ENCODE measurements at places on chromosomes 2 and 18.

DNA sequence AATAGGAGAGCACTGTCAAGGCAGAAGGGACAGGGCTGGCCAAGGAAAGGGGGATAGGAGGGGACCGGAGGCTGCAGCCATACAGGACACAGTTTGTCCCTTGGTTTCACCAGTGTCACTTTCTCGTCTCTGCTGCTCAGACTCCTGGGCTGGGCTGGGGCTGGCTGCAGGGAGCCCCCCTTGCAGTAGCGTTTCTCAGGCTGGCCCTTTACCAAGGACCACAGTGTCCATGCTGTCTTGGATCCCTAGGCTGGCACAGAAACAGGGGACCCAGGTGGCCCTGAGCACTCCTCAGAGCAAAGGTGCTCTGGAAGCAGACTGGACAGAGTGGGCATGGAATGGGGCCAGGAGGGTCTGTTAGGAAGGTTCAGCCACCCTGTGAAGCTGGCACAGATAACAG, 34.8 kb downstream of the ATOH8 start:
- DNase-seq: no peak

DNA sequence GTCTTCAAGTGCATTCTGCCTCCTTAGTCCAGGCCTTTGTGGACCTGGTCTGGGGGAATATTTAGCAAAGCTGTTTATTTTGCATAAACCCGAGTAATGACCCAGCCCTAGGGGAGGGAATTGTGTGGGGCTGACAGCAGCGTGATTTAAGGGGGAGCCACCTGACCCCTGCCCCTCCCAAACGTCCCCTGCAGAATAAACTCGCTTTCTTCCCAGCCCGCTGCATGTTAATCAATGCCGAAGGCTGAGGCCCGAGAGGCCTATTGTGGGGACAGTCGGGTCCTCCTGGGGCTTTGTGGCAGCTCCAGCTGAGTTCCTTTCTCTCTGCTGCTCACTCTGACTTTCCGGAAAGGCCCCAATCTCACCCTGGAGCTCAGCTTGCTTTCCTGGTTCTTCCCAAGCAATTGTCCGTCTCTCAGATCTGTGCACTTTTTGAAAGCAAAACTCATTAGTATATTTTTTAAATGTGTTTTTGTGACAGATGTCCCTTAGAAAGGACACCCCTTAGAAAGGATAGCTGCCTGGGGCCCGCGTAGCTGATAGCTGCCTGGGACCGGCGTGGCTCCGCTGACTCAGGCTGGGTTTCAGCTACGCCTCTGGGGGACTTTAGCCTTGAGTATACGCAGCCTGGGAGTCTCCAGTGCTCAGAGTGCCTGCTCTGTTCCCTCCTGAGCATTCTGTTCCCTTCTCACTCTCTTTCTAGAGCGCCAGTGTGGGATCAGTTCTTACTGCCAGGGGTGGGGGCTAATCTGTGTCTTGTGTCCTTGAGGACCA, 158.3 kb downstream of the GLI2 start:
- DNase-seq: no peak

DNA sequence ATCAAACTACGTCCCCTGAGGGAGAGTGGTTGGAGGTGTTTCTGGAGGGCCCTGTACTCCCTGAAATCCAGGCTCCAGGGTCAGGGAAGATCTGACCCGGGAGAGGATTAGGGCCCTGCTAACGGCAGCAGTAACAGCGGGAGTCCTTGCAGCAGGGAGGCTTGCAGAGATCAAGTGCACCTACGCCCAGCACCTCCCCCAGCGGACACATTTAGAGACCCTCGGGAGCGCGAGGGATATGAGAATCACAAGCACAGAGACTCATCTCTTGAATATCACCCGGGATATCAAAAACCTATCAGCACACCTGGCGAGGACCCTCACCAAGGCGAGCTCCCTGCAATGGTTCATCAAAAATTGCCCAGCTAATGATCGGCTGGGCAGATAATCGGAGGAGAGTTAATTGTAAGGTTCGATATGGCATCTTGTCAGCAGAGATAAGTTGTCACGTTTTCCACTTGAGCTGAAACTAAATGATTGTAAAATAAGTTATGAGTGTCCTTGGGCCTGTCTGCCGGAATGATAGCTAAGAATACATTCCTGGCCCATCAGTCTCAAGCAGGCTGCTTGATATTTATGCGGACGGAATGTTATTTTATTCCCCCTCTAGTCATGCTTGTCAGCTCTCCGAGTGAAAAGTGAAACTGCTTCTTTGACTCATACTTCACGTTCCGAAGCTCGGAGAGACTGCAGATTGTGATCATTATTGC, 209.8 kb downstream of the GBX2 start:
- DNase-seq: no peak

- DNase-seq: no peak
These were observed 207.4 kb upstream of the TWIST2 start for GRCh38 chr2:238640486-238640885.
